ENCODE measurements at places on chromosomes 16 and 17.
A peak's percentile ranks its signal among the peaks of the same experiment; 100 is the strongest.

GRCh38 chr17:33716957-33717356 is 423.9 kb upstream of the ASIC2 start:
- DNase-seq: no peak

DNA sequence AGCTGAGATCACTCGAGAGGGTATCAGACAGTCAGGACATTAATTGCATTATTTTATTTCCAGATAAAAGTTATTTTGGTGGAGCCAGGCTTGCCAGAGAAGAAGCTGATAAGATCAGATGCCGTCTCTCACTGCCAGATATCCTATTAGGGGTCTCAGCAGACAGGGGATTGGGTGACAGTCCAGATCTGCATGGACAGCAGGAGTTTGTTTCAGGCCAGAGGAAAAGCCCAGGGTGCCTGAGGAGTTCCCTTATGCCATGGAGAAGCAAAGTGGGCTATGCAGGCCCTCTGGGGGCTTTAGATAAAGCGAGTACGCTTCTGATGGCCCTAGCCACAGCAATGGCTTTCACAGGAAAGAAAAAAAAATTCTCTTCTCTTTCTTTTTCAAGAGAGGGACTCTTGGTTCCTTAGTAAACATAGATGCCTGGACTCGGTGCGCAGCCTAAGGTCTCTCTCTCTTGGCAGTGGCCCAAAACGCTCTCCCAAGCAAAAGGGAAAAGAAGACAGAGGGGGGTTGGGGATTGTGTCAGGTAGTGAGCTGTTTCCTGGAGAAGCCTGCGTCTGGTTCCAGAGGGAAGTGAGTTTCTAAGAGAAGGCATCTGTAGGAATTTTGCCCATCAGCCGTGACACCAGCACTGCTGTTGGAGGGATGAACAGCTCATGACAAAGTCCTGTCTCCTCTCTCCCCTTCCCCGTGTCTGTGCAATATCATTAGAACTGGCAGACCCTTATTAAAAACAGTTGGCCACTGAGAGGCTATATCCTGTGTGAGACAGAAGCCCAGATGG is 166.3 kb upstream of the FOXF1 start:
- DNase-seq: peak; percentile 33

GRCh38 chr16:89786474-89787364 is 29.7 kb downstream of the FANCA start:
- no peak for DNase-seq

DNA sequence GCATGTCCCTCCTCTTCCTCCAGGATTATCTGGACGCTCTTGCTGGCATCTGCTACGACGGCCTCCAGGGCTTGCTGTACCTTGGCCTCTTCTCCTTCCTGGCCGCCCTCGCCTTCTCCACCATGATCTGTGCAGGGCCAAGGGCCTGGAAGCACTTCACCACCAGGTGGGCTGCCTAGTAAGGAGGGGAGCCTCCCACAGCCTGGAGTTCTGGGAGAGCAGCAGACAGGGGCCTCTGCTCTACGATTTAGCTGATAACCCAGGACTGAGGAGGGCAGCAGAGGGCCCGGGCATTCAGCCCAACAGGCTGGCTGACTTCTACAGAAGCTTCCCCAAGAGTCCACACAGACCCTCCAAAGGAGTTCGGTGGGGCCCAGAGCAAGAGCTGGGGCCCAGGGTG is 21.8 kb upstream of the DNAI2 start:
- no peak for DNase-seq

GRCh38 chr17:47363171-47363570 is 39.4 kb downstream of the EFCAB13 start:
- DNase-seq: no peak

- DNase-seq: no peak
Measured at GRCh38 chr16:73016488-73016830, 31.5 kb downstream of the ZFHX3 start.

DNA sequence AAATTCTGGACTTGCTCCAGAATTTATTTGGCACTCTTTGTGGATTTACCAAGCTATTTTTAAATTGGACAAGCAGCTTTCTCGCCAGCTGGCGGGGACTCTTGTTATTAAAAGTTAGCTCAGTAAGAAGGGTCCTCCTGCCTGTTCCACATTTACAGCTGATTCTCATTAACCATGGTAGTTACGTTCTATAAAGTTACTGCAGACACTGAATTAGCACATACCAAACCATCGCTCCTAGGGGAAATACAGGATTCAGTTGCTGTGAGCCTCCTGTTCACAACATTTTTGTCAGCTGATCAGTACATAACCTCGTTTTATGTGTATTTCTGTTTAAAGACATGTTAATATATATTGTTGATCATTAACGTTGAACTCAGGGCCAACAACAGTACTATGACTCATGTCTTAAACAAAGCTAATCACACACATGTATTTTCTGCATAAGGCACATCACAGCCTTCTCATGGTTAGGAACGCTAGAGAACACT is 4.2 kb downstream of the LDAF1 start:
- no peak for DNase-seq

GRCh38 chr17:56602292-56603130 is 9.0 kb downstream of the NOG start:
- no peak for DNase-seq

GRCh38 chr16:18832006-18832405 is 30.7 kb upstream of the ARL6IP1 start:
- DNase-seq: no peak

DNA sequence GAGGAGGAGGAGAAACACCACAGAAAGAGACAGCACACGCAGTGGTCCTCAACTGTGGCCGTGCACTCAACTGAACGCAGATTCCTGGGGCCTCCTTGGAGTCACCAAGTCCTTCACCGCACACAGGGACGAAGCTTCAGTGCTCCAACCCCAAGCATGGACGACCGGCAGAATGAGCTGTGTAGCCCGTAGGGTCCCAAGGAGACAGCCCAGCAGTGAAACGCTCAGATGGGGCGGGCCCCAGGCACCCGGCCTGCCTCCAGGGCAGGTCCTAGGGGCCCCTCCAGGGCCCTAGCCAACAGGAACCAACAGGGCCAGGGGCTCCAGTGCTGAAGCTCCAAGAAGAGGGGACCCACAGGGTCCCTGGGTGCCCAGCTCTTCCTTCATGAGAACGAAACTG is 13.2 kb downstream of the RAB40B start:
- DNase-seq: no peak

GRCh38 chr17:20073055-20073979 is 64.2 kb downstream of the SPECC1 start:
- DNase-seq: no peak

GRCh38 chr17:80783486-80783885 is 208.2 kb upstream of the CHMP6 start:
- no peak for DNase-seq

DNA sequence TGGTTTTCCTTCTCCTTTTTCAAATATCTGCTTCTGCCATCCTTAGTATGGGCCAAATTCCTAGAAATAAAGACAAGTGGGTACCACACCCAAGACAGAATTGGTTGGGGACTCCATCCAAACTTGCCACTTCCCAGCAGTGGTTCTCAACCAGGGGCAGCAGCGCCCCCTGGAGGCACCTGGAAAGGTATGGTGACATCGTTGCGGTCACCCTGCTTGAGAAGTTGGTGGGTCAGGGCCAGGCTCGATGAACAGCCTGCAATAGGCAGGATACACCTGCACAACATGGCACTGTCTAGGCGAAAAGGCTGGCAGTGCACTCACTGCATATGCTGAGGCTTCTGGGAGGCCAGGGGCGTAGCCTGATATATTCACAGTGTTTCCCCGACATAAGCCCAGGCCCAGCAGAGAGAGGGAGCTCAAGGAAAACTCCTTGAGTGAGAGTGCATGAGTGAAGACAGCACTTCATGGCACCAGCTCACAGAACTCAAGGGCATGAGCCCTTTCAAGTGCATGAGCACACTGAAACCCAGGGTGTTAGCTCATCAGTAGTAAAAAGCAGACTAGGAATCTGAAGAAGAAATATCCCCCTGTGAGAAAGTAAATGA is 57.7 kb downstream of the CMC2 start:
- DNase-seq: no peak

DNA sequence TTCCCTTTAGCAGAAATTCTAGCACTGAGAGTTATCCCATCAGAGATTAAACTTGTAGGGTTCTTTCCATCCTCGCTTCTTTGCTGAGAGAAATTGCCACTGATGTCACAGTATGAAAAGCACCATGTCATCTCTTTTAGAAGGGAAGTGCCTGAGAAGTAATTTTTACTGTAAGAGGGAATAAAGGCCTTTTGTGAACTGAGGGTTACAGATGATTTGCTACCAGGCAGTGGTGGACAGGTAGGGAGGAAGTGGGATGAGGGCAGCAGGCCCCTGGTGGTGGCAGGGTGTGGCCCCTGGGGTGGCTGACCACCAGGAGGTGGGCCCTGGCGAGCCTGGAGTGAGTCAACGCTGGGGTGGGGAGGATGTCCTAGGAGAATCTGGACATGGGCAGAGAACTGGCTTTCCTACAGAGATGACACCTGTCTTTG is 6.4 kb upstream of the MILR1 start:
- no peak for DNase-seq

GRCh38 chr17:30969989-30970830 is 629 bp upstream of the RNF135 start:
- DNase-seq: no peak

DNA sequence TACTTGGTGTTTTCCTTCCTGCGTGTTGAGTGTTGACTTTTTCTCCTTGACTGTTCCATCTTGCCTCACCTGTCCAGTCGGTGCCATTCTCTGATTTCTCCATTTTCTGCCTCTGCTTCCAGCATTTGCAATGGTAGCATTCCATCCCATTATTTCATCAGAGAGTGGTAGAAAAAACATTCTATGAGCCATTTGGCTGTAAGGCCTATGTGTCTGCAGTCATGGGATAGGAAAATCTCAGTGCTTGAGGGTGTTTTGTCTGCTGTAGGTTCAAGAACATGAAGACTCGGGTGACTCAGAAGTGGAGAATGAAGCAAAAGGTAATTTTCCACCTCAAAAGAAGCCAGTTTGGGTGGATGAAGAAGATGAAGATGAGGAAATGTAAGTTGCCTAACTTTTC is 2.7 kb downstream of the UTP18 start:
- DNase-seq: no peak

GRCh38 chr16:75109732-75110243 is 6.8 kb downstream of the LDHD start:
- no peak for DNase-seq

GRCh38 chr17:35542990-35543389 is 5.5 kb upstream of the SLFN12L start:
- peak; percentile 63 for DNase-seq

- no peak for DNase-seq
Measured at GRCh38 chr17:68384941-68385340, 72.4 kb downstream of the WIPI1 start.

DNA sequence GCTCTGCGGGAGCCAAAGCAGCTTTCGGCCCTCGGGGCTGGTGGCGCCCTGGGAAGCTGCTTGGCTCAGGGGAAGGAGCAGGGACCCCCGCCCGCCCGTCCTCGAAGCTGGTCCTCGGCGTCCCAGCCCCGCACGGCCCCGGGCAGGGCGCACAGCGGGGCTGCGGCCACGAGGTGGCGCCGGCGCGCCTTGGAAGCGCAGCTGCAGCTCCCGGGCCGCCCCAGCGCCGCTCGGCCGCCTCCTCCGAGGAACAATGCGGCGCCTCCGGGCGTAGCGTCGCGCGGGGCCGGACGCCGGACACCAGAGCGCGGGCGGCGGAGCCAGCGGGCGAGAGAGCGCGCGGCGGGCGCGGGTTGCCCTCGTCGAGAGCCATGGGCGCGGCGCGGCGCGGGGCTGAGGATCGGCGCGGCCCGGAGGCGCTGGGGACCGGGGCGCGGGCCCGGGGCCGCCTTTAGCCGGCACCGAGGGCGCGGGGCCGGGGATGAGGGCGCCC is at the start of gene MGAT5B:
Gene MGAT5B (plus strand): TSS at position 229 of the 493 bp plus-strand sequence. CDS start 626 bp downstream, outside the sequence.
- peak; percentile 40 for DNase-seq
